Nephron progenitor cell (in vitro differentiated cells): ENCODE measurements at places on chromosomes 4 and X.

- DNase-seq = no peak
These were observed 167.5 kb downstream of the CDS1 start for GRCh38 chr4:84750260-84750959.

DNA sequence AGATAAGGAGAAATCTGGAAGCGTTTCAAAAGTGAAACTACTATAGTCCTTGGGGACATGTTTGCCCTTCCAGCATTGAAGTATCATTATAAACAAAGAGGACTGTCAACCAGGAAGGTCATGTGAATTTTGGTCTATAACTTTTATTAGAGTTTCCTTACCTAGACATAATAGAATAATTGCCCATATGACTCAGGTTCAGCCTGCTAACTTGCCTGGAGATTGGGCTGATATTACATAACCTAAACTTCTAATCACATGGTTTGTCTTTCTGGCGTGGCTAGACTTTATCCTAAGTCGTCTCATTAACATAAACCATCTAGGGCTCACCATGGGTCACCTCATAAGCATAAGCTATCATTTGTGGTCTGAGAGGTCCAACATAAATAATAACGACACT, 775.9 kb downstream of the CENPC start:
- no peak for DNase-seq

- no peak for DNase-seq
These were observed 205.1 kb downstream of the PDHA2 start for GRCh38 chr4:96044971-96045370.

DNA sequence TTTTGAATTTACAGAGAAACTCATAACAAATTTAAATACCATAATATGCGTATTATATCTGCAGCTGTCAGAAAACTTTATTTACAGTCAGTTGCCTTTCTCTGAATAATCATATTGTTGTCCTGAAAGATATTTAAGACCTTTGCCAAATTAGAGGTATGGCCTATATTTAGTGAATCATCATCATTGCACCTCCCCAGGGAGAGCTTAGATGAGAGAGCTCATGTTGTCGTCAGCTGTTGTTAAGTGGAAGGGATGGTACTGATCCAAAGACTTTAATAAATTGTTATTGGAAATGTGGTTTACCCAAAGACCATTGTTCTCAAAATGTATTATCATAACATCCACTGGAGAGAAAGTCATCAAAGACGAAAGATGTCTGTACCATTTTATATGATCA, 128.6 kb downstream of the HTR2C start:
- no peak for DNase-seq

- DNase-seq = peak; percentile 28
These were observed 8.5 kb downstream of the COL25A1 start for GRCh38 chr4:109294006-109294405.

DNA sequence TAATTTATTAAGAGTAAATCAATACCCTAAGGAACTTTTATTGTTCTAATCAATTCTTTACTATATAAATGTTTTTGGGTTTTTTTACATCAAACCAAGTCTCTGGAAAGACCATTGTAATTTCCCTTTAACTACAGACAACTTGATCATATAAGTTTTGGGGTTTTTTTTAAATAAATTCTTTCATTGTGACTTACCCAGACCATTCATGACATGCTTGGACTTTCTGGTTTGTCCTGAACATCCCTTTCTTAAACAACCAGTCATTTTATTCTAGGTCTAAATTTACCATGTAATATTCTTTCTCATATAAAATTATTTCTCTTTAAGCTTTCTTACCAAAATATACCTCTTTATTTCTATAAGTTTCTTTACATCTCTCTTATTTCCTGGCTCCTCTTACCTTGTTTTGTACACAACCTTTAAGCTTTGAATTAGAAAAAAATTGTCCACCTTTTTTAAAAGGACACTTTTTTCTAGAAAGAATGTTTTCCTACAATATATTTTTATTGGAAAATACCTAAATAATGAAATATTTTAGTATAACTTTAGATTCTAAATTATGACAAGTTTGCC, 8.4 kb downstream of the CNGA1 start:
- no peak for DNase-seq

DNA sequence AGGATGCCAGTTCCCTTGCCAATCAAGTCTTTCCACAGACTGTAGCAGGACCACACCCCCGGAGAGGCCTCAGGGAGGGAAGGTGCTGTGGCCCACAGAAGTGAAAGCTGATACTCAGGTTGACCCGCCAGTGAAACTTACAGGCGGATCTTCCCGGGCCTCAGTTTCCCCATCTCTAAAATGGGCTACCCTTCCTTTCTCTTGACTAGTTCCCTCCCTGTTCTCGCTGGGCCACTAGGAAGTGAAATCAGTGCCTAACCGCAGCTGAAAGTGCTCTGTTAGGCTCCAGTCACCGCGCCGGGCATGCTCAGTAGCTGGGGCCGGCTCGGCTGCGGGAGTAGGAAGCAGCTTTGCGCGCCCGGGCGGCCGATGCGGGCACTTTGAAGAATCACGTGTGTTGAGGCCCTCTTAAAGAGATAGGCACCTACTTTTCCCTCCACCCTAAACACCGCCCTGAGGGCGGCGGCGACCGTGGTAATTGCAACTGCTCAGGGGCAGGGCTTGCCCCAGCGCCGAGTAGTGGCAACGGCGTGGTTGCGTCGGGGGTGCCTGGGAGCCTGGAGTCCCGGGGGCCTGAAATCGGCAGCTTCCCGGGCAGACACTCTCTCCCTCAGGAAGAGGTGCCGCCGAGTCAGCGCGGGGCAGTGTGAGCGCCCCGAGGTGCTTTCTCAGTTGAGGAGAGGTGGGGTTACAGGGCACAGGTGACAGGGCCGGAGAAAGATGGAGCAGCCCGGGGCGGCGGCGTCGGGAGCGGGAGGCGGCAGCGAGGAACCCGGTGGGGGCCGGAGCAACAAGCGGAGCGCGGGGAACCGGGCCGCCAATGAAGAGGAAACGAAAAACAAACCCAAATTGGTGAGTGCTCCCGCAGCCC, at the start of gene DIAPH2:
DIAPH2 (plus strand) TSS at position 504 of the 871 bp plus-strand sequence.
- DNase-seq = peak; percentile 80

DNA sequence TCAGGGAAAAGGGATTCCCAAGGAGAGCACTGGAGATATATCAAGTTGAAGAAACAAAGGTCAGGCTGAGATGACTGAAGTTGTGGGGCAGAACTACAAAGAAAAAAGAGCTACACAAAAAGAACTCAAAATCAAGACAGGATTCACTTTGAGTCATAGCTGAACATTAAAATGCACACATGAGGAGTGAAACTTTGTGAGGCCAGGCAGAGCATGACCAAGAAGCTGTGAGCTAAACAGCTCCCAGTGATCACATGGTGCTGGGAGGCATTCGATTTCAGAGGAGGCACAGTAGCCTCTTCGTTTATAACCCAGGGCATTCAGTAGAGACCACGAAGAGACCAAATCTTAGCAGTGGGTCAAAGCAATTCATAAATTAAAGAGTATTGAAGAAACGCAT, 145.3 kb downstream of the ATRX start:
- no peak for DNase-seq

- DNase-seq = no peak
These were observed 446.4 kb downstream of the RPA4 start for GRCh38 chrX:97330151-97330550.

DNA sequence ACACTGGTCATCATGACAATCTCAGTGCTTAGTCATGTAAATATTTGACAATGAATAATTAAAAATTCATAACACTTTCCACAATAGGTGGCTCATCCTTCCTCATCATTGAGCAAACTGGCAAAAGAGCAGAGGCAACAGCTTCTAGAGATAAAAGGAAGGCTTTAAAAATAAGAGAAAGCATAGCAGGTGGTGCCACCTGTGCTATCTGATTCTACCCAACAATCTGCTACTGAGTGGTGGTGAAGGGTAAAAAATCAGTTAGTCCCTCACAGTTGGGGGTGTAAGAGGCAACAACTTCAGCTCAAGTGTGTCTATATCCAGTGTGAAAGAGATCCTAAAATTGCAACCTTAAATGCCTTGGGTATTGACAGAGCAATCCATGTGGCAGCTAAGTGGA, 280.1 kb upstream of the PPARGC1A start:
- DNase-seq = no peak

GRCh38 chrX:23786268-23786815, 3.4 kb downstream of the SAT1 start:
- DNase-seq = no peak

- no peak for DNase-seq
These were observed 127.9 kb downstream of the ZNF330 start for GRCh38 chr4:141348573-141348972.

- no peak for DNase-seq
These were observed 2.7 kb downstream of the HPSE start for GRCh38 chr4:83331956-83332355.

DNA sequence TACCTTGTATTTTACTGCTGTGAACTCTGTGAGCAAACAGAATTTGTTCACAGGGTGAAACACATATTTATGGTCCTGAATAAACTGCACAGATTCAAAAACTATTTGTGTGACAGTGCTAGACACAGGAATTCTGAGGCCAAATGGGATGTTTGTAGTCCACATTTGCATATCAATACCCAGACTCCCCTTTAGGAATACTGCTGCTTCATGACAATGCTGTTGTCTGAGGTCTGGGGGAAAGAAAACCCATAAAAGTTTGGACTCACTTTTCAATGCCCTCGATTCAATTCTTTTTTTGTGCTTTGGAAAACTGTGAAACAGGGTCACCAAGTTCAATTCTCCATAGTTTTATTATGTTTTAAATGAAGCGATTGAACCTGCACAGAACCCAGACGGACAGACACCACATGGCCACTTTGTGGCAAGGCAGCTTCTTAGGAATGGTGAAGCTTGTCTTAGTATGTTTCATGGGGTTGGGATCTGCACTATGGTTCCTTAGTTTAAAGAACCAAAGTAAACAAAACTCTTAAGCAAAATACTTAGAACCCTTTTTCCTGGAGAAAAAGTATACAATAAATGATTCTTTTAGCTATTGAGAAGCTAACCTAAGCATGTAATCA, 92.3 kb upstream of the MAD2L1 start:
- DNase-seq = no peak

- DNase-seq = no peak
These were observed 12.1 kb upstream of the PLAC1 start for GRCh38 chrX:134670134-134670924.

GRCh38 chr4:26566133-26566532, 17.8 kb upstream of the TBC1D19 start:
- DNase-seq = no peak

DNA sequence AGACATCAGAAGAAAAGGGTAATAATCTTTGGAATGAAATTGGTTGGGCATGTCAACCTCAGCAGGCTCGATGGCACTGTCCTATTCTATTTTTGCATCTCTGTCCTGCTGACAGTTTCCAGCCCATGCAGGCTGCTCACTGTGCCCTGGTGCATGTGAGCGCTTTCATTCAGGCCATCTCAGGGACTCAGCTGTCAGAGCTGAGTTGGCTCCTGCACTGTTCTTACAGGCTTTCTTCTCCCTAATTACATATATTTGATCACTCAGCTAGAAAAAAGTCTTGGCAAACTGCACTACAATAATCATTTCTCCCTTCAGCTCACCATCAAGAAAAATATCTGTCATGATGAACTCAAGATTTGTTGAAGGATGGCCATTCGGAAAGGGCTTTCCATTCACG, 84.7 kb downstream of the RASL11B start:
- DNase-seq = no peak

- no peak for DNase-seq
These were observed 7.6 kb downstream of the MAD2L1 start for GRCh38 chr4:120059036-120059435.

- no peak for DNase-seq
These were observed 892.6 kb upstream of the FRG1 start for GRCh38 chr4:189048119-189048518.

DNA sequence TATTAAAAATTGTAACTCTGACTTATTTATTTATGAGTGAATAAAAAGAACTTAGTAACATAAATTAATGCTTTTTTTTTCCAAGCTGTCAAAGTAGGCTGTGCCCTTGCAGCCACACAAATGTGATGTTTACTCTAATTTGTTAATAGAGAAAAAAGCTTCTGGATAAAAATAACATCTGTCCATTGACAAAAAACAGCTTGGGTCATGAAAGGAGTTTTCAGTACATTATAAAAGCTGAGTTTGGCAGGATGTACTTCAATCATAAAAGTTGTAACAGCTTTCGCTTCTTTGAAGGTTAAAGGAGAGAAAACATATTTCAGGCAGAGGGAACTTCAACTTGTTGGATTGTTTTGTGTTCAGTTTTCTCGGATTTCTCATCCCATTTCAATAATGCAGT, 105.6 kb downstream of the SLC4A4 start:
- no peak for DNase-seq
